ENCODE measurements at places on chromosomes 5 and 9.

- no peak for DNase-seq
Measured at GRCh38 chr9:136012651-136013050, 51.5 kb upstream of the UBAC1 start.

DNA sequence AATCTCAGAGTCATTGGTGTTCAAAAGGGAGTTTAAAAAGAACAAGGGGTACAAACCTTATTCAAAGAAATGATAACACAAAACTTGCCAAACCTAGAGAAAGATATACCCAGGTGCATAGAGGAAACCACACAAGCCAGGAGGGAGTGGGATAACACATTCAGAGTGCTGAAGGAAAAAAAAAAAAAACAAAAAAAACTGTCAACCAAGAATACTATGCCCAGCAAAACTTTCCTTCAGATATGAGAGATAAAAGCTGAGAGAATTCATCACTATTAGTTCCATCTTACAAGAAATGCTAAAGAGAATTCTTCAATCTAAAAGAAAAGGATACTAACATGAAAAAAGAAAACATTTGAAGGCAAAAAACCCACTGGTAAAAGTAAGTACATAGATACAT lies 11.5 kb upstream of the TESK1 start:
- DNase-seq: no peak

DNA sequence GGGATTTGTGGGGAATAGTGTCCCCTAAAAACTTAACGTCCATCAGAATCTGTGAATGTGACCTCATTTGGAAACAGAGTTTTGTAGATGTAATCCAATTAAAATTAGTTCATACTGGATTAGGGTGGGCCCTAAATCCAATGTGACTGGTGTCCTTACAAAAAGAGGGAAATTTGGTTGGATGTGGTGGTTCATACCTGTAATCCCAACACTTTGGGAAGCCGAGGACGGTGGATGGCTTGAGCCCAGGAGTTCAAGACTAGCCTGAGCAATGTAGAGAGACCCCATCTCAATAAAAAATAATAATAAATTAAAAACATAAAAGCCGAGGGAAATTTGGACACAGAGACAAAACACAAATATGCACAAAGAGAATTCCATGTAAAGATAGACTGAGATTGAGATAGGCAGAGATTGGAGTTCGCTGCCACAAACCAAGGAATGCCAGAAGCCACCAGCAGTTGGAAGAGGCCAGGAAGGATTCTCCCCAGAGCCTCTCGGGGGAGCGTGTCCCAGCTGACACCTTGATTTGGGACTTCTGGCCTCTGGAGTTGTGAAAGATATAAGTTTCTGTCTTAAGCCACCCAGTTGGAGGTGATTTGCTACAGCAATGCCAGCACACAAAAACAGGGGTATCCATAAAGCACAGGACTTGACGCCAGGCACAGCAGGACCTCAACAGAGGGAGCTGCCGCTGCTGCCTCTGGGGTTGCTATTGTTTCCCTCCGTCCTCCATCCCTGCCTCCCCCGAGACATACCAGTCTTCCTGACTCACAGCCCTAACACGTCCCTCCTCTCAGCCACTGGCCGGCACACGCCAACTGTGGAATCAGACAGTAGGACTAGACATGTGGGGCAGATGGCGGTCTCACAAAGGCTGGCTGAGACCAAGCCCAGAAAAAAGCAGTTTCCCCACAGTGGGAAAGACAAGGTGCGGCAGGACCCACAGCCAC lies 73.8 kb upstream of the IL17B start:
- DNase-seq: no peak

- DNase-seq: no peak
Measured at GRCh38 chr5:179235416-179236400, 109.6 kb downstream of the ADAMTS2 start.

GRCh38 chr9:16335788-16336580 lies 534.5 kb downstream of the BNC2 start:
- no peak for DNase-seq

GRCh38 chr9:95250462-95251221 lies 66.9 kb downstream of the FANCC start:
- DNase-seq: no peak

DNA sequence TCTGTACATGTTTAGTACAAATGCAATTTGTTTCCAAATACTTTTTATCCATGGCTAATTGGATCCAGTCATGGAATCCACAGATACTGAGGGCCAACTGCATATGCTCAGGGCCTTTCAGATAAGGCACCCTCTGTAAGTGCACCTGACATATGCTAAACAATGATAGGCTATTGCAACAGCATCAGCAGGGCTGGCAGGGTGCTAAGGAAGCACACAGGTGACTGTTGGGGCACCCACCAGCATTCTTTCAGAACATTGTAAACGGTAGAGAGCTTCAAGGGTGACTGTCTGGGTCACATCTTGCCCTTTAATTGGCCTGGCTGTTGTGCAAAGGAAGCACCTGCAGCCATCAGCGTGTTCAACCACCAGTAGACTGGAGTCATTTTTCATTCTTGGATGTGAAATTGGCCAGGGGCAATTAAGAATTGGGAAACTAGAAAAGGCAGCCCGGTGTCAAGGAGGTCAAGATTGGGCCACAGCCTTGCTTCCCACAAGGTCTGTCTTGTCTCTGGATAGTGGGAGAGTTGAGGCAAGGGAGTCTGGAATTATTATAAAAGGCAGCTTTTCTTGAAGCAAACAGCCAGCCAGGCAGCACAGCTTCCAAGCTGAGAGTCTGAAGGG lies 129.3 kb upstream of the RAI14 start:
- no peak for DNase-seq

GRCh38 chr5:93582167-93582462 lies 907 bp upstream of the NR2F1 start:
- no peak for DNase-seq

DNA sequence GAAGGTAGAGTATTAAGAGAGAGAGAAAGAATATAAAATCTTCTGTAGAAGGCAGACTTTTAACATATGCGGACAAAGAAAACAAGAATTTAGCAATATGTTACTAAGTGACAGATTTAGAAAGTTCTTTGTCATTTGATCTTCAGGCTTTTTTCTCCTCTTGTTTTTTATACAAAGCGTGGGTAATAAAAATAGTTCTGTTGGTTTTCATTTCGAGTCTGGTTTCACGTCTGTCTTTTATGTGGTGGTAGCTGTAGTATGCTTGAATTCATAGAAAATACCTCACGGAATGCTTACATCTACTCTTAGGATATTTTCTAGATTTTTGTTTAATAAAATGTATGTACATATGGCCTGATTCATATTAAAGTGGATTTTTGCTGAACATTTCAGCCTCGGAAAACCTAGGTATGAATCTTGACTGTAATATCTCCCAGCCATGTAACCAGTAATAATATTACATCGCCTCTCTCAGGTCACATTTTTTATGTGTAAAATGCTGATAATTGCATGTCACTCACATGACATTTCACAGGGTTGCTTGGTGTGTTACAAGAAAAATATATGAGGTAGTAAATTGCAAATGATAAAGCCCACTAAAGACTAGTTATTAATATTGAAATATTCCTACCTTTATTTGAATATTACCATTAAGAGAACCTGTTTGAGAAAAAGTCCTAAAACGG lies 72.5 kb upstream of the TAF11L2 start:
- DNase-seq: no peak

DNA sequence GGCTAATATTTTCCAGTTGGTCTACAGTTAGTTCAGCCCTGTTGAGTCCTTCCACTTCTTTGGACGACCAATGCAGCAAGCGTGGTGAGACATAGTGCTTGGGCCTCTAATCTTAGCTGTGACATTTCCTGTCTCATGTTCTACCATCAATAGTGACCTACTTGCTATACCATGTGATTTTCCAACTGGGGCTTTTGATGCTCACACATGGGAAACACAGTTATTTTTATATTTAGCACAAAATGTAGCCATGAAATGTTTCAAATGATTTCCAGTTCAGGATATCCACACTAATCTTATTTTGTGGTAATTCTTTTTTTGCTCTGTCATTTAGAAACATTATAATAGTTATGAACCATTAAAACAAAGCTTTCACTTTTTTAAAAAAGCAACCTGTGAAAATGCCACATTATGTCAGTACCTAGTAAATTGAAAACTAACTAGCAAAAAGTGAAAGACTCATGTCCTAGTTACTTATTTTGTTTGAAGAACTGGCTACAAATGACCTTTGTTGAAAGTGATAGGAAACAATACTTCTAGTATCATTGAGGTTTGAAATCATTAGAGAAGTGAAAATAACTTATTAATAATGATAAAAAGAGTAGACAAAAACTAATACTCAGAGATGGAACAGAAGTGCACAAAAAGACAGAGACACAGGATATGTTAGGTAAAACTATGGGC lies 18.3 kb downstream of the MARCHF3 start:
- no peak for DNase-seq

DNA sequence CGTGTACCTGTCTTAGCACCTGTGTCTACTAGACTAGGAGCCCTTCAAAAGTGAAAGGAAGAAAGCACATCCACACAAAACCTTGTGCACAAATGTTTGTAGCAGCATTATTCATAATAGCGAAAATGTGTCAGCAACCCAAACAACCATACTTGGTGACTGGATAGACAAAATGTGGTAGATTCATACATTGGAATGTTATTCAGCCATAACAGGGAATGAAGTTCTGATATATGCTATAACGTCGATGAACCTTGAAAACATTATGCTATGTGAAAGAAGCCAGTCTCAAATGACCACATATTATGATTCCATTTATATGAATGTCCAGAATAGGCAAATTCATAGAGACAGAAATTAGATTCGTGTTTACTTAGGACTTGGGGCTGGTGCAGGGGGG lies 57.8 kb upstream of the LARP1 start:
- no peak for DNase-seq

GRCh38 chr5:31158686-31159085 lies 34.8 kb upstream of the CDH6 start:
- no peak for DNase-seq

GRCh38 chr9:6410633-6411032 lies 2.4 kb upstream of the UHRF2 start:
- no peak for DNase-seq

- no peak for DNase-seq
Measured at GRCh38 chr5:115589043-115589442, 13.2 kb downstream of the TICAM2 start.
